ENCODE measurements at places on chromosomes 11 and 22.

DNA sequence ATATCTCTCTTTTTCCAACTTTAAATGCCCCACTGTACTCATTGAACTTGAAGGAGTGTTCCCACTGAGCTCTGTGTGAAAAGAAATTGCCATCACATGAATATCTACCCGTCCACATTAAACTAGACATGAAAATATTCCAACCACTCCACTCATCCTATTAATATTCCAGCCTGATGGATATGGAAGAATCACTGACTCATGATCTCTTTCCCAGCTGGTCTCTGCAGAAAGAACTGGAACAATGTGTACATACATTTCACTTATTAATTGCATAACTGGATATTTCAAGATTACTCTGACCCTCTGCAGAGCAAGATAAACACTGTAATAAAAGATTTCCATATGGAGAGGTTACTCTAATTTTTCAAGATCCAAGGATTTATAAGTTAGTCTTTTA, 711.1 kb upstream of the LRRC4C start:
- H3K36me3 ChIP-seq, result no peaks in the 10 kb centered on the region
- H3K27ac ChIP-seq, result no peak overlapping the region
- H3K4me3 ChIP-seq, result no peak overlapping the region
- DNase-seq, result no peak

DNA sequence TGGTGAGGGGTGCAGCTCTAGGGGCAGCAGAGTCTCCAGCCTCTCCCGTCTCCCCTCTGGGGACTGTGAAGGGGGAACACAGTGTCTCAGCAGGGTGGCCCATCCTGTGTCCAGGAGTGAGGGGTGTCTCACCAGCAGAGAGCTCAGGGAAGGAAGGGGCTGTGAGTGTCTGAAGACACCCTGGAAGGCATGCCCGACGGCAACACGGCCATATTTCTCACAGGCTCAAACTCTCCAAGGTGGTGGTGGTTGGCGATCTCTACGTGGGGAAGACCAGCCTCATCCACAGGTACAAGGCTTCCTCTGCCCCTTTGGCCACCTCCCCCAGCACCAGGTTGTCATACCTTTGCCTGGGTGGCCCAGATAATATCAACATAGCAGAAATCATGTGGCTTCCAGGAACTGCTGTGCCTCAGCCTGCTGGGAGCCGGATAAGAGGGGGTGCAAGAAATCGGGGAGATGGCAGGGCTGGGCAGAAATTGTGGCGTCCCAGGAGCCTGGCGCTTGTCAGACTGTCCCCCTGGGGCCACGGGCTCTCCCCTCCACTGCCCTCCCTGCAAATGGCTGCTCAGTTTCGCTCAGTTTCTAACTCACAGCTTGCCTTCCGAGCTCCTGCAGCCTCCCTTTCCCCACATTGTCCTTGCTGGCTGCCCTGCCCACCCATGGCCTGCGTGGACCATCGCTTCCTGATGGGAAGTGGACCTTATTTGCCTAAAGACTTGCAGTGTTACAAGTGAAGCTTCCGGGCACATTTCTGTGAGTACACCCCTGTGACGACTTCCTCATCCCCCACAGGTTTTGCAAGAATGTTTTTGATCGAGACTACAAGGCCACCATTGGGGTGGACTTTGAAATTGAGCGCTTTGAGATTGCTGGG, 7.2 kb downstream of the RAB36 start:
- no peak for DNase-seq
- H3K4me1 ChIP-seq, result no peaks in the 10 kb centered on the region
- H3K4me3 ChIP-seq, result no peak overlapping the region
- peaks cover 11% of the 10 kb centered on the region for H3K36me3 ChIP-seq

DNA sequence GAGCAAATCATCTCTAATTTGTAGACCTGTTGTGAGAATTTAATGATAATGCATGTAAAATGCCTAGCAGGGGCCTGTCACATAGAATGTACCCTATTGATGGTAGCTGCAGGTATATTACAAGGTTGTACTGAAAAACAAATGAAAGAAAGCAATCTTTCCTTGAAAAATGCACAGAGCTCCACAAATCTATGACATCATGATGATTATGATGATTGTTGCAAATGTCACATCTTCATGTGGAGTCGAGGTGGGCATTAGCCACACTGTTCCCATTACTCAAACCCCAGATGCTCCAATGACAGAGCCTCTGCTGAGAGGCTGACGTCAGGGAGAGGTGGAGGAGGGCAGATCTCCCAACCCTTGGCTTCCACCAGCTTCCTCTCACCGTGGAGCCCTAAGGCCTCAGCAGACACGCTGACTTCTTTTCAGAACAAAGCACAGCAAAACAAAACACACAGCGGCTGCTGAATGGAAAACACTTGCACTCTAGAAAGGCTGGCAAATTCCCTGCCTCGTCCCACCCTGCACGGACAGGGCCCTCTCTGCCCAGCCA, 298.3 kb downstream of the KIRREL3 start:
- no peak overlapping the region for H3K4me3 ChIP-seq
- no peak for DNase-seq
- no peaks in the 10 kb centered on the region for H3K36me3 ChIP-seq

GRCh38 chr22:39997939-39998726, 3.4 kb downstream of the FAM83F start:
- peaks cover 2% of the 10 kb centered on the region for H3K4me1 ChIP-seq
- H3K27me3 ChIP-seq, result peaks cover 15% of the 10 kb centered on the region
- no peak overlapping the region for H3K27ac ChIP-seq
- no peaks in the 10 kb centered on the region for H3K36me3 ChIP-seq

DNA sequence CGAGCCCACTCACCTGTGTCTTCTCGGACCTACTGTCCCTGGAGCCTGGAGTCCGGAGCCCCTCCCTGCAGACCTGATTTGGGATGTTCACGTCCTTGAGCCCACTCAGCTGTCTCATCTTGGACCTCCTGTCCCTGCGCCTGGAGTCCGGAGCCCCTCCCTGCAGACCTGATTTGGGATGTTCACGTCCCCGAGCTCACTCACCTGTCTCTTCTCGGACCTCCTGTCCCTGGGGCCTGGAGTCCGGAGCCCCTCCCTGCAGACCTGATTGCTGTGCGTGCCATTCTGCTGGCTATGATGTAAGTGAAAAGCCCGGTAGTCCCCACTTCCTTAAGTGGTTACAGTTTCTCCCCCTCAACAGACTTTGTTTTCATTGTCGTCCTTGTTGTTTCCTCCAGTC, 867.1 kb downstream of the BRD1 start:
- H3K4me1 ChIP-seq, result no peaks in the 10 kb centered on the region
- H3K4me3 ChIP-seq, result no peak overlapping the region
- H3K27me3 ChIP-seq, result no peaks in the 10 kb centered on the region
- no peaks in the 10 kb centered on the region for H3K36me3 ChIP-seq
- no peak overlapping the region for H3K27ac ChIP-seq

Measured in ascending aorta (tissue), 2 donors.